HuH-7.5 (cell line): ENCODE measurements at places on chromosomes 16 and 17.

GRCh38 chr17:36632916-36633771, 31.8 kb downstream of the MRM1 start:
- DNase-seq, result no peak

DNA sequence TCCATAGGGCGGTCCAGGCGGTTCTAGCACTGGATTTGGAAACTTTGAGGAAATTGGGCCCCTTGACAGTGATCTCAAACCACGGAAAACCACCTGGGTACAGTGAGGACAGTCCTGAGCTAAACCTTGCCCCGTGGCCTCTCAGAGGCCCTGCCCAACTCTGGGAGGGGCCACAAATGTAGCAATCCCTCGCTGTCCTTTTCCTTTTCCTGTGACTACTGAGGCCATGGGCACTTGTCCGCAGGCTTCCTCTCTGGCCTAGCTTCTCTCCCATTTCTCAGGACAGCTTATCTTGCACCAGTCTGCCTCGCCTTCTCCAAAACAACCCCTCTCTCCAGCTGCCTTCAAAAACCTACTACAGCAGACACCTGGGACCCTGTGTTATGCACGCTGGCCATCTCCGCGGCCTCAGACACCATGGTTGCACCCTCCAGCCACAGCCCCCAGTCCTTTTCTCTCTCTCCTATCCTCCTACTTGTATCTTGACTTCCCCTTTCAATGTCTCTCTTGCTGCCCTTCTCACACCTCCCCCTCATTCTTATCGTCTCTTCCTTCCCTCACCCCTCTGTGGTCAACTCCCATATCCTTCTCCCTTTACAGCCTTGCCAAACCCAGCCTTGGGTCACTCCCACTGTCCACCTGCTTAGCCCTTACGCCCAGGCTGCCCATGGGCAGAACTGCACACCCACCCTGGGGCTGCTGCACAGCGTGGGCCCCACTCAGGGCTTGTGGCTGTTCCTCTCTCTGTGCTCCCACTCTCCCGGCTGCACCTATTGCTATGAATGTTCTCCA, 7.6 kb downstream of the SCPEP1 start:
- DNase-seq, result no peak

DNA sequence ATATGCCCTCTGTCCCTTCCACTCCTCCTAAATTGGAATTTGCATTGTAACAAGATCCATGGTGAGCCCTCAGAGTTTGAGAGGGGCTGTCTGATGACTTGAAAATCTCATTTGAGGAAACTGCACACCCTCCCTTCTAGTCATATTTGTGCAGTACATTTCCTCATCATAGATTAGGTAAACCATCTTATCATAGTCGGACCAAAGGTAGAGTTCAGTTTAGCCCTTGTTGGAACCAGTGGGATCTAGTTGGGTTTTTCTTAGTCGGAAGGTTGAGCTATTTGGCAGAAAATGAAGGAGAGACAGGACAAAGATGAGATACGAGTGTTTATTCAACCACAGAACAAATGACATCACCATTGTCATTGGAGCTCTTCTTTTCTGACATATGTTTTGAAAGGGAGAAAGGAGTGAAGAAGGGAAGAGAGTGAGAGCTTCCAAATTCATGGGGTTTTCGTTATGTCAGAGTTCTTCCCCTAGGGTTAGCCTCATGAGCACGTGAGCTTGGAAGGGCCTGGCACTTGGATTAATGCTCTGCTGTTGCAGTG, 15.8 kb upstream of the KRT20 start:
- no peak for DNase-seq

GRCh38 chr16:79597277-79598062, 3.1 kb downstream of the MAF start:
- DNase-seq, result no peak

- DNase-seq, result no peak
These were observed 83.2 kb downstream of the STH start for GRCh38 chr17:46082257-46082656.

DNA sequence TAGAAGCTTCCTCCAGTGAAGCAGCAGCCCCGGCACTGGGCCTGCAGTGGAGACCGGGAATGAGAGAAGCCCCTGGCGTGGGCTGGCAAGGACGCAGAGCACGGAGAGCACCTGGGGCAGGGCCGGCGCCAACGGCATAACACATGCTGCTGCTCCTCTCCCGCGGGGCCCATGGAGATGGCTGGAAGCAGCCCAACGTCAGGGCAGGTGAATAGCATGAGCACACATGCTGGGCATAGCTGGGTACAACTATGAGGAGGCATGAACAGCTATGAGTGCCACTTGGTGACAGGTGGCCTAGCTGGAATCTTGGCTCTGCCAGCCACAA, 46.4 kb downstream of the IRF8 start:
- no peak for DNase-seq

- peak; percentile 54 for DNase-seq
These were observed 82.3 kb downstream of the CCDC182 start for GRCh38 chr17:57662644-57663308.

DNA sequence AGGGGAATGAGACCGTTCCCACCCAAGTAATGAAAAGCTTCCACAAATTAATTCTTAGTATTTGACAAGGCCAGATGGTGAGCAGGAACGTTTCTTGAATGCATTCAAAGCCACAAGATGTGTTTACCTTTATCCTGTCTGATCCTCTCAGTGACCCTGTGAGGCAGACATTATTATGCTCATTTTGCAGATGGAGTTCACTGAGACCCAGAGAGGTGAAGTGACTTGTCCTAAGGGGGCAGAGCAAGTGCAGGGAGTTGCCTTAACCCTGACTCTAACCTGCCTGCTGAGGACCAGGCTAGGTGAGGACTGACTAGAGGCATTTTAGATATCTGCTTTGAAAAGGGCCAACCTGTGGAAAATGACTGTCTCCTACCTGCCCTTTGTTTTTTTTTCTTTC, 156.7 kb downstream of the HAPSTR1 start:
- no peak for DNase-seq

DNA sequence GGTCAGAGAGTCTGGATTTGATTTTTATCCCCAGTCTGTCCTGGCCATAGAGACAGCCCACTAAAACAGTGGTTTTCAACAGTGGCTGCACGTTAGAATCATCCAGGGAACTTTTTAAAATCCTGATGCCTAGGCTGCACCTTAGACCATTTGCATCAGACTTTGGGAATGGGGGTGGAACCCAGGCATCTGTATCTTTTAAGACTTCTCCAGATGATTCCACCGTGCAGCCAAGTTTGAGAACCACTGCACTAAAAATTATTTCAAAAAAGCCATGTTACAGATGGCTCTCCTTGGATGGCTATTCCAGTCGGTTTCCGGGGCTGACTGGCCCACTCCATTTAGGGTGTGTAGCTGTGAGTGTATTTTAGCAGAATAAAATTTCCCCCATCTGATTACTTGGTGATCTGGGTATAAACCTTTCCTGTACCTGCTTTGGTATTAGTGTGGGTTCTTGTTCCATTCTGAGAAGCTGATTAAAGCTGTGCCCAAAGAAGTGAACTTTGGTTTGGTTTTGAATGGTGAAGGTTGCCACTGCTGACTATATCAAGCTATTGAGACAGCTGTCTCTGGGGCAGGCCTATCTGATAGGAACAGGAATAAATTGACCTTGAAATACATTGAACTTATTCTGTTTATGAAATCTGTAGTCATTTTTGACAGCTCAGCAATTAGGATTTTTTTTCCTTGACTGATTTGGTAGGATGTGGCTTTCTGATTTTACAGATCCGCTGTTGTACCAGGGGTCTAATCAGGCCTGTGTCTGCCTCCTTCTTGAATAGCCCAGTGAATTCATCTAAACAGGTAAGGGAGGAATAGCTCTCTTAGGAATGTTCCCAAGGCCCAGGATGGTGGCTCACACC, 1.3 kb downstream of the ATP5MC1 start:
- no peak for DNase-seq
